ENCODE measurements at places on chromosomes 4 and X.

GRCh38 chr4:93786149-93786548, 42.4 kb upstream of the ATOH1 start:
- no peak for DNase-seq

- DNase-seq: no peak
Observed at GRCh38 chrX:153381684-153382532, 19.2 kb downstream of the PNMA6E start.

GRCh38 chr4:14289708-14290107, 662.2 kb upstream of the BOD1L1 start:
- DNase-seq: no peak

- DNase-seq: no peak
Observed at GRCh38 chrX:73683236-73683859, 120.4 kb downstream of the CHIC1 start.

DNA sequence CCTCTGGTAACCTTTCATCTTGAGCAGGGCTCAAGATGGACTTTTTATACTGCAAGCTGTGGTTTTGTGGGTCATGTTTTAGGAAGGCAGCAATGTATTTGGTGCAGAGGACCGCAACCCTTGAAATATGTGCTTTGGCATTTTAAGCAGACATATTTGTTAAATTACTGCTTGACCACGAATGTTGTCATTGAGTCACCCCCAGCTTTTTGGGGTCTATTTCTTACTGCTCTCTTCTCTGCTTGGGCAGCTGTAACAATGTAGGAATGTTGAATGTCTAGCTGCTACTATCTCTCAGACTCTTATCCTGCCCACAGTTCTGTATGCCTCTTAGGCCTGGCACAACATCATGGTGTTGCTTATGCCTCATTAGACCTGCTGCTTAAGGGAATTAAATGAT, 6.0 kb downstream of the RBPJ start:
- DNase-seq: no peak

DNA sequence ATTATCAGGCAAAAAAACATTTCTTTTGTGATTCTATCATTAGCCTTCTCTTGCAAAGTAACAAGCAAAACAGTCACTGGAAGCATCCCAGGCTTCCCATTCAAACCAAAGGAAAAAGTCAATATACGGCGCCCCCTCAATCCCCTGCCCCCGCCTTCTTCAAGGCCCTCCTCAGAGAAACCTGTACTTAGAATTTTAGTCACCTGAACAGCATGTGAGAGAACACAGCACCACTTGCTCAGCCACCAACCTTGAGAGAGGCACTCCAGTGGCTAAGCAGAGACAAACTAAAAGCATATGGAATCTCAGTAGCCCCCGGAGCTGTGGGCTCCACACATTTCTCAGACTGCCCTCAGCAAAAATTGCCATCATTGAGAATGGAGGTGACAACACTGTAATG, 25.2 kb downstream of the LEF1 start:
- DNase-seq: no peak

DNA sequence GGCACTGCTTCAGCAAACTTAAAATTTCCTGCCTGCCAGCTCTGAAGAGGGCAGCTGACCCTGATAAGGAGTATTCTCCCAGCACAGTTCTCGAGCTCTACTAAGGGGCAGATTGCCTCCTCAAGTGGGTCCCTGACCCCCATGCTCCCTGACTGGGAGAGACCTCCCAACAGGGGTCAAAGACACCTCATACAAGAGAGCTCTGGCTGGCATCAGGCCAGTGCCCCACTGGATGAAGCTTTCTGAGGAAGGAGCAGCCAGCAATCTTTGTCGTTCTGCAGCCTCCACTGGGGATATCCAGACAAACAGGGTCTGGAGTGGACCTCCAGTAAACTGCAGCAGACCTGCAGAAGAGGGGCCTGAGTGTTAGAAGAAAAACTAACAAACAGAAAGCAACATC, 1118.3 kb upstream of the ADGRL3 start:
- DNase-seq: no peak

GRCh38 chr4:121093261-121093660, 20.9 kb upstream of the NDNF start:
- no peak for DNase-seq

- no peak for DNase-seq
Observed at GRCh38 chrX:51484616-51485015, 11.8 kb downstream of the NUDT11 start.

- no peak for DNase-seq
Observed at GRCh38 chr4:77731656-77732055, 87.5 kb downstream of the CNOT6L start.

DNA sequence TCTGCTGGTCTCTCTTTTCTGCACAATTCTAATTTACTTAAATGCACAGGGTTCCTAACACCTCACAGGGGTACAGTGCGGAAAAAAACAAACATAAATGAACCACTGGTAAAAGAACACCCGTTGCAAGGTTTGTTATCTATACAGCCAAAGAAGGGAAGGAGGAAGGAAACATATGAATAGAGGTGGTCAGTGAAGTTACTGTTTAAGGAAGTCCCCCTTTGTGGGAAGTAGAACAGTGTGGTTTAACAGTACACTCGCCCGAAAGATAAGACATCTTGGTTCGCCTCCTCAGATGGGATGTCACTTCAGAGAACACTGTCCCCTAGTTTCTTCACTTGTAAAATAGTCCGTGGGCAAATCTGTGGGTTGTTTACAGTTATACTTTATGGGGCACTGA, 57.5 kb downstream of the TEC start:
- no peak for DNase-seq

GRCh38 chrX:25721564-25721963, 416.6 kb upstream of the MAGEB18 start:
- DNase-seq: no peak

- DNase-seq: no peak
Observed at GRCh38 chrX:150547375-150548115, 20.9 kb upstream of the MTM1 start.

DNA sequence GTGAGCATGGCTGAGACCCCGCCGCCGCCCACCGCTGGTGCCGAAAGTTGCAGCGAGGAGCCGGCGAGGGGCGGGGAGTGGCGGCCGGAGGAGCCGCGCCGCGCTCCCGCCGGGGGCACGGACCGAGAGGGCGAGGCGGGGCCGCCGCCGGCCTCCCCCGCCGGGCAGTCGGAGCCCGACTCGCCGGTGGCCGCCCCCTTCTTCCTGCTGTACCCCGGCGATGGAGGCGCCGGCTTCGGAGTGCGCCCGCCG, 16.5 kb downstream of the UTP3 start:
- no peak for DNase-seq

DNA sequence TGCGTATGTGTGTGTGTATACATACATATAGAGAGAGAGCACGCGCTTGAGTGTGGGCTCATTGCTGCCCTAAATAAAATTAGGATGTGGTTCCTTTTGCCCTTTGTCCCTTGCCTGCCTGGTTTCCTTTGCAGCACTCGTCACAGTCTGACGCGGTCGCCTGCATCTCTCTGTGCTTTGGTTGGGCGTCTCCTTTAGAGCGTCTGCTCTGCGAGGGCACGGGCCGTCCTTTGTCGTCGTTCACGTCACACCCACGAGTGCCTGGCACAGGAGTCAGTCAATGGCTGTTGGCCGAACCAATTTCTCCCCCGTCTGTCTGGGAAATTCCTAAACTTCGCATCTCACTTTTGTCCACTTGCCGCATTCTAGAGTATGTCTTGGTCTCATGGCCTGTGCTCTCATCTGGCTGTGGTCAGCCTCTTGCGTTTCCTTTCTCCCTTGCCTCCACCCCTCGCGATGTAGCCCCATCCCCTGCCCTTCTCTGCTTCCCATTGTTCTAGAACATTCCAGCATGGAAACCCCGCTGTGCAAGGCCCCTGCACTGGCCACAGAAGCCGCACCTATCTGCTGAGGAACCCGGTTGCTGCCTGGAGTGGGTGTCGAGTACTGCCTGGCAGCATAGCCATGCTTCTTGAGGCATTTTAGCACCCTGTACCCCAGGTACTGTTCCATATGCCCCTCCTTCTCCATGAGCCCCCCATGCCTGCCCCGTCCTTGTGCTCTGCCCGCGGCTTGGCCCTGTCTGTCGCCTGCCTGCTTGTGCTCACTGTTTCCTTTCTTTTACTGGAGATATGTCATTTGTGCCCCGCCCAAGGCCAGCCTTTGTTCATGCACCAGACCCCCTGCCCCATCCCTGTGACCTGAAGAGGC, 8.0 kb downstream of the MAEA start:
- no peak for DNase-seq

DNA sequence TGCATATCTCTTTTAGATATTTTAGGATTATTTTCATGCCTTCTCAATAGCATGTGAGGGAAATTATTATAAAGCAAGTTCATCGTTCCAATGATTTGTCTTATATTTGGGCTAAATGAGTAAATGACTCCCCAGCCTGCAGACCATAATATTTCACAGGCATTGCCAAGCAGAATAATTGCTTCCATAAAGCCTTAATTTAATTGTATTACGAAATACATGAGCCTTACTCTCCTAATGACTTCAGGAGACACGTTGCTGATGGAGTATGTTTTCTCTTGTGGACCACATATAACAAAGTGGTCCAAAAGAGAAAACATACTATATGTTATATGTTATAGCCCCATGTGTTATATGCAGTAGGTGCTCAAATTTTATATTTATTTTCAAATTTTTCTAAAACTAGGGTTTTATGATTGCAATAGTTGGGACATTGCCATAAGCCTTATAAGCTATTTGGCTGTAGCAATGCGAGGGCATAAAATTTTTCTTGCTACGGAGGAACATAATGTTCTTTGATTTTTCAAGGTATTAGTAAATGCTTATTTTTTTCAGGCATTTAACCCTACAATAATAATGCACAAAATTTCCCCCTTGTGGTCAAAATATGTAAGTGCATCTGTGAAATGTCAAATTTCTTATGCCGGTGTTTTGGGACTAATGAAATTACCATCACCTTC, 26.2 kb upstream of the TMPRSS11D start:
- no peak for DNase-seq

DNA sequence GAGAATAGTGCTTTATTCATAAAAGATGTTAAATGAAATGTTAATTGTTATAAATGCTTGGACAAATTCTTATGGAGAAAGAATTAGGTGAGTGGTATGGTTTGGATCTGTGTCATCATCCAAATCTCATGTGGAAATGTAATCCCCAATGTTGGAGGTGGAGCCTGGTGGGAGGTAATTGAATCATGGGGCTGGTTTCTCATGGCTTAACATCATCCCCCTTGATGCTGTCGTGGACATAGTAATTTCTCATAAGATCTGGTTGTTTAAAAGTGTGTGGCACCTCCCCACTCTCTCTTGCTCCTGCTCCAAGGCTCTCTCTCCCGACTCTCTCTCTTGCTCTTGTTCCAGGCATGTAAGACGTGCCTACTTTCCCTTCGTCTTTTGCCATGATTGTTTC, 22.5 kb downstream of the GYPE start:
- no peak for DNase-seq

GRCh38 chr4:112942997-112943396, 106.5 kb upstream of the ANK2 start:
- DNase-seq: no peak

DNA sequence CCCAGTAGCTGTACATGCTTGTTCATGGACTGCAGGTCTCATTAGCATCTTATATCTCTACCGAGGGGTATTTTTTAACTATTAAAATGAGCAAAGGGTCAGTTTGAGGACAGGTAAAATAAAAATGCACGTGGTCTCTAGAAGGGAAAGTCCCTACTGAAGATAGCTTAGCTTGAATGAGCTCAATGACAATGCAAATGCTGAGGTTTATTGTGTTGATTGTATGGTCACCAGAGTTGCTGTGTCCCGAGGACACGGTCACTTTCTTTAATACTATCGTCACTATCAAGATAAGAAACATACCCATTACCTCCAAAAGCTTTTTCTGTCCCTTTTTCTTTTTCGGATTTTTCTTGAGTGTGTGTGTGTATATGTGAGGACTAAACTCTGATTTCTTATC, 250.5 kb upstream of the PRKX start:
- no peak for DNase-seq

DNA sequence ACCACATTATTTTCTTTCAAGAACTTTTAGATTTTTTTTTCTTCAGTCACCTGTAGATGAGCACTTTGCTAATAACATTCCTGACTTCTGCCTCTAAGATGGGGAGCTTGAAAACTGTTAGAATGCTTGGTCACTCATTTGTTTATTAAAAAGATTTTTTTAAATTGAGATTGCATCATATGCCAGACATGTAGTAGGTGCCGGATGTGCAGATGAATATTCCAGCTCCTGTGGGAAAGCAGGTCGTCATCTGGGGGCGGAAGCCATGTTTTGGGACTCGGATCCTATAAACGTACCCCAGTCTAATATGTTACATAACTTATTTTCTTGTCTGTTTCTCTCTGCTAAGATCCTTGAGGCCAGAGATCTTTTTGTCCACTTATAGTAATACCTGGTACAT, 236.8 kb downstream of the ARHGAP10 start:
- DNase-seq: no peak

GRCh38 chrX:121876305-121876704, 828.9 kb downstream of the GLUD2 start:
- DNase-seq: no peak

GRCh38 chr4:18689308-18690115, 668.0 kb upstream of the LCORL start:
- DNase-seq: no peak

DNA sequence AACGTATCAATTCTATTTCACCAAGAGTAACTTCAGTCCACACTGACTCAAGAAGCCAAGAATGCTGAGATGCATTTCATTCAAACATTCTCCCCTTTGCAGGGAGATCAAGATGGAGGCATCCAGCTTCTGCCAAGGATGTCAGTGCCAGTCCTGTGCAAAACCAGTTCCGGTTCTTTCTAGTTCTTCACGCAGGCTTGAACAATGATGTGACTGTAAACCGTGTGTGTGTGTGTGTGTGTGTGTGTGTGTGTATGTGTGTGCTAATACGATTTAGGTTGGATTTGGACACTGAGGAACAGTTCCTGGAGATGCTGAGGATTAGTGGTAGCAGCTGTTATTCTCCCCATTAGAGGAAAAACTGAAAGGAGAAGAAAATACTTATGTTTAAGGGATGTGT, at the start of gene REELD1:
REELD1 (plus strand) TSS at position 301 of the 400 bp plus-strand sequence. CDS start 2,415 bp downstream, outside the sequence.
- no peak for DNase-seq

DNA sequence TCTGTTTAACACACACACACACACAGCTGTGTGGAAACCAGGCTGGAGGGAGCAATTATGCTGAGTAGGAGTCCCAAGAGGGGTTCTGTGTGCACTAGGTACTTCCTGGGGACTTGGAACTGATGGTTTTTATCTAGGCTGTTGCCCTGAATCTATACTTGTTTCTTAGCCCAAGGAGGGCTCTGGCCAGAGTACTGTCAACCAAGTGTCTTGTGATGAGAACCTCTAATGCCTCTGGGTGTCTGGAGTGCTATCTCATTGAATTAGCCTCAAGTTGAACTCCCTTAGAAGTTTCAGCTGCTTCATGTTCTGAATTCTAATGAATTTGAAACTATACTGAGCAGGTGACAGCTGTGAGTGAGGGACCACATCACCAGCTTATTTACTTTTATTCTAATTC, 16.6 kb downstream of the ARHGAP24 start:
- no peak for DNase-seq

DNA sequence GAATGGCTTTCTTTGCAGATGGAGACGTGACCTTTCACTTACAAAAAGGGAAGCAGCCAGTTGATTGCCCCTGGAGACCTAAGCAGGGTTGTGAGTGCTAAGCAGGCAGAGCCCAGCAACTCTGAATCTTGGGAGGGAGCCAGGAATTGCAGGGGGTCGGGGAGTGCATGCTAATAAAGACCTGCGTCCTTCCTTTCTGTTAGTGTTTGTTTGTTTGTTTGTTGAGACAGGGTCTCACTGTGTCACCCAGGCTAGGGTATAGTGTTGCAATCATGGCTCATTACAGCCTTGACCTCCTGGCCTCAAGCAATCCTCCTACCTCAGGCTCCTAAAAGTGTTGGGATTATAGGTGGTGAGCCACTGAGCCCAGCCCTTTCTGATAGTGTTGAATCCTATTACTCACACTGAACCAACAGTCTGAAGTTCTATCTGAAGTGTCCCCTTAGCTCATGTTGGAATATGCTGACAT, 137.4 kb downstream of the CEP135 start:
- no peak for DNase-seq
